T-helper 17 cell (primary cell): ENCODE measurements at places on chromosomes 11 and 22.

DNA sequence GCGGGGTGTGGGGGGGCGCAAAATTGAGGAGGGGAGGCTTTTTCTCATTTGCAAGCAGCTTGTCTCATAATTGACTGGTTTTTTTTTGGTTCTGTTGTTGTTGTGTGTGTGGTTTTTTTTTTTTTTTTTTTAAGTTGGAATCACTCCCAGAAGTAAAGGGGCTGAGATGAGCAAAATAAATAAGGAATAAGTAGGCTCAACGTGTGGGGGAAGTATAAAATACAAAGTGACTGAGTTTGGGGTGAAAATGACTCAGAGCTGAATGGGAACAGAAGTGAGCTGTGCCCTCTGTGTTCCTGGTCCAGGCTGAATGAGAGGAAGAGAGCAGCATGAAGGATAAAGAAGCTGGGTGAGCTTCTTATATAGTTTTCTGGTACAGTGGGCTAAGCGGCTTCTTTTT is 90.0 kb downstream of the GRIK4 start:
- peaks cover 2% of the 10 kb centered on the region for H3K4me1 ChIP-seq
- H3K4me3 ChIP-seq = no peak overlapping the region
- H3K27ac ChIP-seq = no peak overlapping the region
- no peaks in the 10 kb centered on the region for H3K36me3 ChIP-seq
- H3K27me3 ChIP-seq = peaks cover 75% of the 10 kb centered on the region
- no peak for DNase-seq

- H3K27ac ChIP-seq = no peak overlapping the region
- no peaks in the 10 kb centered on the region for H3K36me3 ChIP-seq
- H3K4me1 ChIP-seq = peaks cover 42% of the 10 kb centered on the region
- H3K4me3 ChIP-seq = no peak overlapping the region
- DNase-seq = no peak
Observed at GRCh38 chr22:30277547-30278344, 11.1 kb upstream of the OSM start.

DNA sequence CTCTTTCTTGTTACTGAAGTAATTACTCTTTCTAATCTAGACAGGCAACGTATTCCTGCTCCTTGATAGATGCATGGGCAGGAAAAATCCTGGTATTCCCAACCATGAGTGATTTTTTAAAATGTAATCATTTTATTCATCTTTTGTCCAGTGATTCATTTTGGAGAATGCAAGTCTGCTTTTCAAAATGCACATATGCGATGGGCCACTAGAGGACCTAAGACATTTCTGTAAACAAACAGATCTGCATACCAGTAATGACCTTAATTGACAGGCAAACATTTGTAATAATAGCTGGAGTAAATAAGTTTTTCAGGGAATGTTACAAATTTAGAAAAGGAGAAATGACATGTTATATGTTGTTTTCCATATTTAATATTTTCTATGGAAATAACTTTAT is 1167.6 kb downstream of the JRKL start:
- H3K36me3 ChIP-seq = no peaks in the 10 kb centered on the region
- no peaks in the 10 kb centered on the region for H3K27me3 ChIP-seq
- no peak overlapping the region for H3K4me3 ChIP-seq
- no peaks in the 10 kb centered on the region for H3K4me1 ChIP-seq
- no peak overlapping the region for H3K27ac ChIP-seq

- no peak overlapping the region for H3K27ac ChIP-seq
- H3K27me3 ChIP-seq = peaks cover 5% of the 10 kb centered on the region
- no peak for DNase-seq
- H3K36me3 ChIP-seq = no peaks in the 10 kb centered on the region
Observed at GRCh38 chr11:127027000-127027399, 26.4 kb upstream of the KIRREL3 start.

- no peak overlapping the region for H3K4me3 ChIP-seq
- peaks cover 22% of the 10 kb centered on the region for H3K27me3 ChIP-seq
- H3K4me1 ChIP-seq = peaks cover 2% of the 10 kb centered on the region
- no peak overlapping the region for H3K27ac ChIP-seq
Observed at GRCh38 chr11:45674481-45675190, 9.2 kb upstream of the CHST1 start.

- no peak overlapping the region for H3K27ac ChIP-seq
- H3K27me3 ChIP-seq = no peaks in the 10 kb centered on the region
- H3K36me3 ChIP-seq = peaks cover 6% of the 10 kb centered on the region
- H3K4me3 ChIP-seq = no peak overlapping the region
Observed at GRCh38 chr11:61155741-61156140, 5.5 kb downstream of the VPS37C start.

GRCh38 chr11:6197466-6198200 is 1.4 kb upstream of the OR52W1 start:
- H3K27ac ChIP-seq = no peak overlapping the region
- no peak overlapping the region for H3K4me3 ChIP-seq
- no peak for DNase-seq
- H3K27me3 ChIP-seq = no peaks in the 10 kb centered on the region
- H3K4me1 ChIP-seq = peaks cover 15% of the 10 kb centered on the region

DNA sequence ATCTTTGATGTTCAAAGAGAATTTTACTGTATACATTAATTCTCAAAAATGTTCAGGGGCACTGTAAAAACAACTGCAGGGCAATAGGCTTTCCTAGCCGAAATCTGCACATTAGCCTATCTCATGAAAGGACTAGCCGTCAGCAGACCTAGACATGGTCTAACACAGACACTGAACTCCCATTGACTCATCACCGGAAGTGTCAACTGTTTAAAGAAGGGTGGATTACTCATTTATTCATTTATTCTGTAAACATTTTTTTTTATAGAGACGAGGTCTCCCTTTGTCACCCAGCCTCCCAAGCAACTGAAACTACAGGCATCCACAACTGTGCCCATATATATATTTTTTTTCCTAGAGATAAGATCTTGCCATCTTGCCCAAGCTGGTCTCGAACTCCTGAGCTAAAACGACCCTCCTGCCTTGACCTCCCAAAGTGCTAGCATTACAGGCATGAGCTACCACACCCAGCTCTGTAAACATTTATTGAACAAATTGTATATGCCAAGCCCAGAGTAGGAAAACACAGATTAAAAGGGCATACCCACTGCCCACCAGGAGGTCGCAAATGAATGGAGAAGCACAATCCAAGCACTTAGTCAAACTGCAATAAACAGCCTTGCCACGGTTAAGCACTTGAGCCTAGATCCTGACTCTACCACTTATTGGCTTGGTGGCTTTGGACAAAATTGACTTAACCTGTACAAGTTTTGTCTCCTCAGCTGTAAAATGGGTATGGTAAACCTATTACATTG is 26.6 kb downstream of the RAB30 start:
- peaks cover 9% of the 10 kb centered on the region for H3K4me1 ChIP-seq
- H3K27ac ChIP-seq = peak overlapping the region; percentile 6
- H3K4me3 ChIP-seq = peak overlapping the region; percentile 41
- no peaks in the 10 kb centered on the region for H3K36me3 ChIP-seq
- no peaks in the 10 kb centered on the region for H3K27me3 ChIP-seq
- no peak for DNase-seq

- H3K4me3 ChIP-seq = no peak overlapping the region
- H3K4me1 ChIP-seq = peaks cover 8% of the 10 kb centered on the region
- H3K36me3 ChIP-seq = no peaks in the 10 kb centered on the region
- H3K27me3 ChIP-seq = peaks cover 28% of the 10 kb centered on the region
Observed at GRCh38 chr11:118170882-118171268, 5.6 kb downstream of the SCN2B start.

- peaks cover 4% of the 10 kb centered on the region for H3K4me1 ChIP-seq
- H3K4me3 ChIP-seq = no peak overlapping the region
- H3K27me3 ChIP-seq = peaks cover 34% of the 10 kb centered on the region
- no peaks in the 10 kb centered on the region for H3K36me3 ChIP-seq
- no peak overlapping the region for H3K27ac ChIP-seq
Observed at GRCh38 chr11:92766698-92767097, 202.8 kb upstream of the MTNR1B start.

- H3K36me3 ChIP-seq = no peaks in the 10 kb centered on the region
- H3K4me3 ChIP-seq = peak overlapping the region; percentile 94
- H3K27ac ChIP-seq = peak overlapping the region; percentile 92
- no peaks in the 10 kb centered on the region for H3K27me3 ChIP-seq
Observed at GRCh38 chr22:20021196-20022181, 579 bp downstream of the TANGO2 start.

DNA sequence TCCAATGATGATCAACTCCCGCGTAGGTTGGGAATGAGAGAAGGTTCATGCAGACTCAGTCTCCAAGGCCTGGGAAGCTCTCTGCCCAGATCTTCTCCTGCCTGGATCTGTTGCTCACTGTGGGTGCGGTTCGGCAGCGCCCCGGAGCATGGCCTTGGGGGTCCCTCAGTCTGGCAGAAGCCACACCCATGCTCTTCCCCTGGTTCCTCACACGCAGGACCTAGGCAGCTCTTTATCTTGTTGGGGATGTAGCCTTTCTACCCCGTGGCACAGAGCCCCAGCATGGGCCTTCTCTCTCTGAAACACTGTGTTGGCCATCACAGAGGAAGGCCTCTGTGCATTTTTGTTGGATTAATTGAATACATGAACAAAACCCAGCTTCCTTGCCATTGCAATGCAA is 1461.6 kb downstream of the BRD1 start:
- no peaks in the 10 kb centered on the region for H3K27me3 ChIP-seq
- no peak overlapping the region for H3K27ac ChIP-seq
- DNase-seq = no peak
- no peak overlapping the region for H3K4me3 ChIP-seq
- no peaks in the 10 kb centered on the region for H3K36me3 ChIP-seq

DNA sequence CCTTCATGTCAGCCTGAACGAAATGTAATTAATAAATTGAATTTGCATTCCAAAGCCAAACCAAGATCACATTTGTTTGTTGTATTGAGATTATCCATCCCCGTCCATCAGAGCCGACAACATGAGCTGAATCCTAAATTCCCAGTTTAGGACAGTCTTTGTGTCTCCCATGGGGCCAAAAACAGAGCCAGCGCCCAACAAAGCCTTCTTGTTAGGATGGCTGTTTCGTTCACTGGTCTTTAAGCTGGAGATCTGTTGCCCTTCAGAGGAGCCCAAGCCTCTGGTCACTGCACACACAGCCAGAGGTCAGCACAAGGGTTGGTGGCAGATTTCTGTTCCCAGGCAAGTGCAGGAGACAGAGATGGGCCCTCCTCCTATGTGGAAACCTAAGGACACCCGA is 25.8 kb downstream of the DSCAML1 start:
- H3K36me3 ChIP-seq = no peaks in the 10 kb centered on the region
- no peak overlapping the region for H3K4me3 ChIP-seq
- DNase-seq = no peak
- H3K27ac ChIP-seq = no peak overlapping the region
- H3K4me1 ChIP-seq = peaks cover 2% of the 10 kb centered on the region

DNA sequence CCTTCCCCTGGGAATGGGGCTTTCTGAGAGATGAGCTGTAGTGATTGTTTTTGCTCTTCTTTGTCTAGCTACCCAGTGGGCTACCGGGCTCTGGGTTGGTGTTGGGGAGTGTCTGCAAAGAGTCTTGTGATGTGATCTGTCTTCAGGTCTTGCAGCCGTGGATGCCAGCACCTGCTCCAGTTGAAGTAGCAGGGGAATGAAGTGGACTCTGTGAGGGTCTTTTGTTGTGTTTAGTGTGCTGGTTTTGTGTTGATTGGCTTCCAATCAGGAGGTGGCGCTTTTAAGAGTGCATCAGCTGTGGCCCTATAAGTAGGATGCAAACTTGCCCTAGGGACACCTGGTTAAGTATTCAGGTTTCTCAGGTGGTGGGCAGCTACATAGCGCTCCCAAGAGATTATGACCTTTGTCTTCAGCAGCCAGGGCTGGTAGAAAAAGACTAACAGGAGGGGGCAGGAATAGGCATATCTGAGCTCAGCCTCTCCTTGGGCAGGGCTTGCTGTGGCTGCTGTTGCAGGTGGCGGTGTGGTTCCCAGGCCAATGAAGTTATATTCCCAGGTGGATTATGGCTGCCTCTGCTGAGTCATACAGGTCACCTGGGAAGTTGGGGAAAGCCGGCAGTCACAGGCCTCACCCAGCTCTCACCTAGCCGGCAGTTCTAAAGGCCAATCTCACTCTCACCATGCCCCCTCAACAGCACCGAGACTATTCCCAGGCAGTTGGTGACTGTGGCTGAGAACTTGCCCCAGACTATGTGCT is 315.7 kb upstream of the C11orf87 start:
- no peak overlapping the region for H3K27ac ChIP-seq
- DNase-seq = no peak
- no peak overlapping the region for H3K4me3 ChIP-seq
- no peaks in the 10 kb centered on the region for H3K4me1 ChIP-seq
- H3K36me3 ChIP-seq = no peaks in the 10 kb centered on the region
- no peaks in the 10 kb centered on the region for H3K27me3 ChIP-seq

DNA sequence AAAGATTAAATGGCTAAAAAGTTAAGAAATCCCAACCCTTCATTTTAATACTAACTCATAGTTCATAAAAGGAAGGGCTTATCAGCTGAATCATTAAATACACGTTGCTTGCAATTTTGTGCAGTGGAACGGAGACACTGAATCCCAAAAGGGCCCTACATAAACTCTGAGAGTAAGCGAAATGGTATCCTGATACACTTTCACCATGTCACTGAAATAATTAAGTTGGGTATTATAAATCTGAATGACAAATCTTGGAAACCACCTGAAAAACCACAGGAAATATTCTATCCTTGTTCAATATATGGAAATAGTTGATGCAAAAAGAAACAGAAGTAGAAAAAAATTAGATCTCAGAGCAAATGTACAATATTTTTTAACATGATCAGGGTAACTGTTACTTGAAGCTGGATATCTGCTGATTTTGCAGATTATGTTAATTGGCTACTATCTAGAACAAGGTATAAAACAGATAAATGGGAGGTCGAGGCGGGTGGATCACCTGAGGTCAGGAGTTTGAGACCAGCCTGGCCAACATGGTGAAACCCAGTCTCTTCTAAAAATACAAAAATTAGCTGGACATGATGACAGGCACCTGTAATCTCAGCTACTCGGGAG is 55.1 kb downstream of the MAML2 start:
- no peak overlapping the region for H3K4me3 ChIP-seq
- H3K27ac ChIP-seq = peak overlapping the region; percentile 57
- H3K27me3 ChIP-seq = no peaks in the 10 kb centered on the region
- DNase-seq = no peak

DNA sequence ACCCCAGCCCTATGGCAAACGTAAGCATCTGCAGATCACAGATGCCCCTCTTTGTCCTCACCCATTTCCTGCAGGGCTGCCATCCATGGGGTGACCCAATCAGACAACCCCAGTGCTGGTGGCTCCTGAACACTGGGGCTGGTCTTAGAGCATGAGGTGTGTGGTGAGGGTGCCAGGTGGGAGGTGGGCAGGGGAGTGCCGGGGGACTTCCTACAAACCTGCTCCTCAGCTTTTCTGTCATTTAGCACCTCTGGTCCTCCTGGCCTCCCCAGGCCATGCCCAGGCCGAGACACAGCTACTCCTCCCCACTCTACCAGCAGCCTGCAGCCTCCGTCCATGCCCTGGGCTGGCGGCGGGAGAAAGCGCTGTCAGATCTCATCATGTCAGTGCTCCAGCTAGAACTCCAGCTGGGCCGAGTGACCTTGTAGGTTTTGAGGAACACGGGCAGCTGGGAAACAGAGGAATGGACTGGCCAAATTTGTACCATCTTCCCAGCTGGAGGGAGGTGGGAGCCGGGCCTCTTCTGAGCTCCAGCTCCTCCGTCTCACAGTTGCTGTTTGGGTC is 157.7 kb upstream of the NECTIN1 start:
- H3K36me3 ChIP-seq = no peaks in the 10 kb centered on the region
- no peak overlapping the region for H3K4me3 ChIP-seq
- H3K27ac ChIP-seq = no peak overlapping the region
- DNase-seq = no peak
- no peaks in the 10 kb centered on the region for H3K4me1 ChIP-seq

- peaks cover 30% of the 10 kb centered on the region for H3K4me1 ChIP-seq
- H3K27ac ChIP-seq = peak overlapping the region; percentile 63
- H3K36me3 ChIP-seq = peaks cover 7% of the 10 kb centered on the region
Observed at GRCh38 chr11:1504138-1504537, 17.6 kb upstream of the MOB2 start.

- H3K4me3 ChIP-seq = no peak overlapping the region
- H3K27me3 ChIP-seq = peaks cover 15% of the 10 kb centered on the region
Observed at GRCh38 chr22:49999063-49999945, 13.3 kb downstream of the IL17REL start.
